T-helper 17 cell (primary cell): ENCODE measurements at places on chromosomes 3 and 15. TPM values are rescaled to one million over a fixed set of nuclear protein-coding genes. Genes with fewer than 3 reads are reported as not detected.
A peak's percentile ranks its signal among the peaks of the same experiment; 100 is the strongest.

XCR1 gene
- not detected for total RNA-seq

GOLGA8T gene
- 0.26 TPM for total RNA-seq

GOLGA8S gene
- total RNA-seq = 0.21 TPM

TMF1 gene
- total RNA-seq = 68.1 TPM

CSTA gene
- 2.2 TPM for total RNA-seq

DNA sequence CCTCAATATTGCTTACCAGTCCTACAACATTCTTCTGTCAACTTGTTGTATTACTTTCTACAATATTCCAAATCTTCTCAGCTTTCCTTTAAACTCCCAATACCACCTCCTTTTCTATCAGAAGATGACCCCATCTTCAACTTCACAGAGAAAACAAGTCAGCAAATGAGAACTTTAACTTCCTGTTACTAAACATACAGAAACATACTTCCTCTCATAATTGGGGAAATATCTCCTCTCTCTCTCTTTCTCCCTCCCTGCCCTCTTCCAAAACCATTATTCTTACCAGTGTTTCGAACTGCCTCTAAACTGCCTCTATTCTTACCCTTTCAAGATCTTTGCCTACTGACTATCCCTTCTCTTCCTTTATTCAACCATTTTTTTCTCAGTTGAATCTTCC is 1.8 kb upstream of the SNAP23 start:
- H3K27me3 ChIP-seq = no peaks in the 10 kb centered on the region
- H3K4me1 ChIP-seq = peaks cover 50% of the 10 kb centered on the region
- DNase-seq = no peak
- peak overlapping the region; percentile 80 for H3K4me3 ChIP-seq
- H3K36me3 ChIP-seq = peaks cover 8% of the 10 kb centered on the region

DNA sequence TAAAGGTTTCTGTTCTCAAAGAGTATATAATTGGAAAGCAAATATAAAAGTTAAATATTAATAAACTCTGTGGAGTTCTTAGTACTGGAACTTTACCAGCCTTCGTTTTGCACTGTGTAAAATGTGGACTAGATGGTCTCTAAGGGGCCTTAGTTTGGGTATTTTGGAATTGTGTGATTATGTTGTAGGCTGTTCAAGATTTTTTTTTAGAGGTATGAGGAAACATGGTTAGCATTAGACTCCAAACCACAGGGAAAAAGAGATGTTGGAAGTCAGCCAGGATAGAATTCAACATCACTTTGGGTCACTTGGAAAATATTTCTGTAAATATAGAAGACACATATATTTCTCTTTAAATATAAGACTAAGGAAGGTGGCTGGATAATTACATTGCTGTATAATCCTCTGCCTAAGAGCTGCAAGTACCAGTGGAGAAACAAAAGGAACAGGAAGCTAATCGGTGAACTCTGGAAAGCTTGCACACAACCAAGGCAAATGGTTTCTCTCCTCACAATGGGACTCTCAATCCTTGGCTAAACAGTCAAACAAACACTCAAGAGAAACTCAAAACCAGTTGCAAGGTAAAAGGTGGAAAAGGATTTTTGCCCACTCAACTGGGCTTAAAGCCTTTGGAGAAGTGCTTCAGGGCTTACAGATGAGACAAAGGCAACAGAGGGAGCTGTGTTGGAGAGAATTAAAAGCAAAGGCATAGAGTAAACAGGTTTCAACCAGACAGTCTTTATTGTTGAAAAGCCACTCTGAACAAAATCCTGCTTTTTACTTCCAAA is 141.7 kb downstream of the NR1D2 start:
- DNase-seq = no peak
- peaks cover 3% of the 10 kb centered on the region for H3K36me3 ChIP-seq
- H3K27me3 ChIP-seq = no peaks in the 10 kb centered on the region
- H3K4me1 ChIP-seq = no peaks in the 10 kb centered on the region
- no peak overlapping the region for H3K4me3 ChIP-seq
- H3K27ac ChIP-seq = no peak overlapping the region
